Hepatic stellate cell (primary cell): ENCODE measurements at places on chromosomes 3 and 15.
A peak's percentile ranks its signal among the peaks of the same experiment; 100 is the strongest.

- no peak for DNase-seq
Measured at GRCh38 chr15:84915606-84915958, 31.1 kb downstream of the SLC28A1 start.

DNA sequence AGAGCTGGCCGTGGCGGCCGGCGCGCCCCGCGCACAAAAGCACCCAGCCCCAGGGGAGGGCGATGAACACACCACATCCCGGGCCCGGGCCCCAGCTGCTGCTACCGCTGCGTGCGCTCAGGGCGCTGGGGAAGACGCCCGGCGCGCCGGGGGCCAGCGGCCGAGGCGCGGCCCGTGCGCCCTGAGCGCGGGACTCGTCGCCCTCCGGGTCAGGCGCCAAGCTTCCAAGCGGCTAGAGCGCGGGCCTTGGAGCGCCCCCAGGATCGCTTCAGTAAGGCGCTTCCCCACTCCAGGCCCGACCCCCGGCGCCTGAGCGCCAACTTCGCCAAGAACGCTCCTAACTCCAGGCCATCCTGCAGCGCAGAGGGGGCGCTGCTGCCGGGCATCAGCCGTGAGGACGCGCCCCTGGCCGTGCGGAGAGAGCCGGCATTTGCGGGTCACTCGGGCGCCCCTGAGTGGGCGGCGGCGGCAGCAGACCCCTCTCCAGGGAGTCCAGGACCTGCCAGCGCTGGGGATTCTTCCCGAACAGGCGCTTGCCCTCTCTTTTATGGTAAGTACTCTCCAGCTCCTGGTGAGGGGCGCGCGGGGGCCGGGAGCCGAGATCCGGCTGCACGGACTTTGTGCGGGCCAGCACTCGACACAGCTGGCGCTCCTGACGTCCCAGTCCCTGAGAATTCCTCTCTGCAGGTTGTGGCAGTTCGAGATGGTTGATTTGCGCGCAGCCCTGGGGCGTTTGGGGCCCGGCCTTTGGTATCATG lies 475 bp downstream of the SPSB4 start:
- no peak for DNase-seq

- no peak for DNase-seq
Measured at GRCh38 chr3:20776692-20777091, 590.7 kb upstream of the SGO1 start.

DNA sequence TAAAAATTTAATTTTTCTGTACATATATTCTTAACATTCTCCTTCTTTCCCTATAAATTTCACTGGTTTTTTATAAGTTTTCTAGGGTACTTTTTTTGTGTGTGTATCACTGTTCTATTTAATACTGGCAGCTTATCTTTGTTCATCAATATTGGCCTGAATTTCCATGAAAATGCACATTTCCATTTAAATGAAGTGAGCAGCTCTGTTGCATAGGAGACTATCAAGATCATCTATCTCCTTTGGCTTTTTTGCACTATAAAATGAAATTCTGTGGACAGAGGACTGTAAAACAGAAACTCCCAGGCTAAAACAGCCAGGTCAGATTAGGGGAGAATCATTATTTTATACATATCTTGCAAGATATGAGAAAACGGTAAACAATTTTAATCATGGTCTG lies 277.0 kb upstream of the ARL6 start:
- DNase-seq: no peak

- DNase-seq: peak; percentile 19
Measured at GRCh38 chr3:197025736-197026480, 3.7 kb downstream of the MELTF start.

GRCh38 chr15:96268442-96269204 lies 61.9 kb upstream of the NR2F2 start:
- no peak for DNase-seq

DNA sequence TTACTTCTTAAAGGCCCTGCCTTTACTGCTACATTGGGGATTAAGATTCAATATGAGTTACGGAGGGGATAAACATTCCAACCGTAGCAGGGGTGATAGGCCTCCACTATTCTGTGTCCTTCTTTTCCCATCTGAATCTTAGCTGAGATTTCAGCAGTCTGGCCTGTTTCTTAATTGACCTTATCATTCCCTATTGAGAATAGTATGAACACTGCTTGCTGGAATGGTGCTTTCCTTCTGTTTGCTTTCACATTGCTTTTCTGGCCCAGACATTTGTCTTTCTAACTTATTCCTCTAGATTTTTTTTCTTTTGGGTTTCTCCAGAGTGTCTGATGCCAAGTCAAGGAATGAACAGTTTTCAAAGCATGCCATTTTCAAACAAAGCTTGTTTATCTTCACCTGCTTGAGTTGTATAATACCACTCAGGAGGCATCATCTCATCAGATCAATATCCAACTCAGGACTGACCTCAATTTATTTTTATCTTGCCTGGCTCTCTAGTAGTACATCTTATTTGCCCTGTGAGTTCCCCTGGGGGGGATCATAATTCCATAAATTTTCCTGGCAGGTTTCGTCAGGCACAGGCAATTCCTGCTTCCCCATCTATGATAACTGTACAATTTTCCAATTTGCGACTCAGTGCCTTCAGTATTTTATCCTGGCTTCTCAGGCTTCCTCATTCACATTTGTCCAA lies 161.1 kb upstream of the STT3B start:
- DNase-seq: no peak

DNA sequence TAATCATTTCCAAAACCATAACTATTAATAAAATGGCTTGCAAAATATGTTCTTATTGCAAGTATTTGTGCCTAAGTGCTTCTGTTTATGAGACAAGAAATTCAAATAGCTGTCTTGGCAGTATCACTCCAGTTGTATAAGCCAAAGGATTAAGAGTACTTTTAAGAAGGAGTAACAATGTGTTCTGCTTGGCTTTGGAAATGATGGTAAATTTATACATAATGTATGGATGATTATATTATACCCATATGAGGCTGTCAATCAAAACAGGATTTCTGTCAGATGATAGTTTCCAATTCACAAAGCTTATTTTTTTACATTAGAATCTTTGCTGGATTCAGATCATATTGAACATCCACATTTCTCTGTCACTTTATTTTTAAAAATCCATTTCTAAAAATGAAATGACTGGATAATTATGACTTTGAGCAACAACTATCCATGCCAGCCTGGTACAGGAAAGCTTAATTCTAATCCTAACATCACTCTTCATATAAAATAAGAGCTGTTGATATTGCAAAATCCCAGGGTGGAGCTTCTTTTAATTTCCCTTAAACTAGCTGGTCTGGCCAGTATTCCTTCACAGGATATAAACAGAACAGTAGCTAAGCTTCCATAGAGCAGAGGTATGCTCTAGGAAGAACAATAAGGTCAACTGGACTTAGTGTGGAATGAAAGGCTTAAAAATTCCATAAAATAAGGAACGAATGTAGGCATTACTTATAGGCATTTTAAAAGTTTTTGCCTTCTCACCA lies 30.0 kb upstream of the ZNF280D start:
- DNase-seq: no peak

DNA sequence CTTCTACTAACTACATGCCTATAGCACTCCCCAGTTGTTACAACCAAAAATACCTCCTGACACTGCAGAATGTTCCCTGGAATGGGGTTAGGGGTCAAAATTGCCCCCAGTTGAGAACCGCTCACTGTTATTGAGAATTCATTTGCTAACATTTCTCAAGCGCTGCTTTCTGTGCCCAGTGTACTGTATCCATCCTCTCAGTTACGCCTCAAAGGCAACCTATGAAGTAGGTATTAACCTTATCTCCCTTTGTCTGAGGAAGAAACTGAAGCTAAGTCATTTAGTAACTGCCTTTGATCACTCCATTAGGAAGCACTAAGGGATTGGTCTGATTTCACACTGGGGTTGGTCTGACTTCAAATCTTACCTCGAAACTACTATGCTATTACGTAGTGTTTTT lies 70.1 kb downstream of the CADPS start:
- no peak for DNase-seq

DNA sequence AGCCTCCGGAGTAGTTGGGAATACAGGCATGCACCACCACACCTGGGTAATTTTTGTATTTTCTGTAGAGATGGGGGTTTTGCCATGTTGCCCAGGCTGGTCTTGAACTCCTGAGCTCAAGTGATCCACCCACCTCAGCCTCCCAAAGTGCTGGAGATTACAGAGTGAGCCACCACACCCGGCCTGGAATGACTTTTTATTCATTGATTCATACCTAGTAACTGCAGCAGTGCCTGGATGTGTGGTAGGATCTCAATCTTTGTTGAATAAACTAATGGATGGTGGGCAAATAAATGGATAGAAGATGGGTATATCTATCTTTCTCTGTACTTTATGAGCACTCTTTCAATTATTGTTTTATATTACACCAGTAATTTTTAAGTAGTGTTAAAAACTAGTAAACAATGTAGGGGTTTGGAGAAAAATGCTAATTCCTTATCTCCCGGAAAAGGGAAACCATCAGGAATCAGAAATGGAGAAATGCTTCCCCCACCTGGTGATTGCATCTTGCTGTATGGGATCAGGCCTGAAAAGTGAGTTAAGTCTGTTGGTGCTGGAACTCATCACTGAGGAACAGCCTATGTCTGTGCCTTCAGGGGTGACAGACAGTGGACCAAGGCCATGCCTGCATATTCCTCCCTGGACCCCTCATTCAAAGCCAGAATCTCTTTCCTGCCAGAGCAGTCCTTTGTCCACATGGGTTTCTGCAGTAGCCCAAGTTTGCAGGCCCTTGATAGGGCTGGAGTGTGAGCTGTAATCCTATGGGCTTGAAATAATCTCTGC lies 161.0 kb upstream of the CTDSPL start:
- no peak for DNase-seq

DNA sequence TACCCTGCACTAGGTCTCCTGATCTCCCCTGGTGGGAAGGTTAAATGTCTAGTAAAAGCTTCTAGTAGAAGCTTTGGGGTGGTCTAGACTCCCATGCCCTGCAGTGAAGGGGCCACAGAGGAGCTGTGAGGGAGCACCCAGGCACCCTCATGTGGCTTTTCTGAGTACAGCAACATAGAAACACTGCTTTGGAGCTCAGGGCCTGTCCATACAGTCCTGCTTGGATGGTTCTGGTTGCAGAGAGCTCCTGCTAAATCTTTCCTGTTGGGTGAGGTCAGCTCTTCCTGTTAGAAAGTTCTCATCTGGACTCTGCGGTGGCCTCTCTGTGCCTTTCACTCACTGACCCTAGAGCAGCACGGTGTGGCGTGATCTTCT lies 47.8 kb downstream of the GPD1L start:
- peak; percentile 22 for DNase-seq

GRCh38 chr3:14921034-14921616 lies 26.3 kb upstream of the NR2C2 start:
- peak; percentile 82 for DNase-seq

GRCh38 chr15:33517944-33518343 lies 207.2 kb downstream of the RYR3 start:
- no peak for DNase-seq

- no peak for DNase-seq
Measured at GRCh38 chr15:80878242-80878866, 99.2 kb downstream of the CEMIP start.

GRCh38 chr15:85943791-85944190 lies 135.9 kb upstream of the AGBL1 start:
- no peak for DNase-seq

GRCh38 chr3:127753338-127753737 lies 69.0 kb downstream of the MGLL start:
- no peak for DNase-seq

DNA sequence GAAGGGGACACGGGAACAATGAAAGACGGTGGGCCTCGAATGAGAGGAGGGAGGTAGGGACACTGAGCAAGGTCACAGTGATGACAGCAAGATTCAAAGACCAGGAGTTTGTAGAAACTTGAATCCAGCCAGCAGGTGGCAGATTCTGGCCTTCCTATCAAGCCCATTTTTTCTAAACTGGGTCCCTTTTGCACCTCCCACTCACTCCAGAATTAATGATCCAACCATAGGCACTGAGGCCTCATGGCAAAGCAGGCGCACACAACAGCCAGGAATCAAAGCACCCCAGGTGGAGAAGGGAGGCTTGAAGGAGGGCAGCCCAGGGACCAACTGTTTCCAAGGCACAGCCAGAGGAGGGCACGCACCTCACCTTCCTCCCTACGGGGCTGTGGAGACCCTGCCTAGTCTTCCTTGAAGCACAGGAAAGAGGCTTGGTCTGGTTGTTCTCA lies 90.2 kb downstream of the ANP32A start:
- peak; percentile 29 for DNase-seq

GRCh38 chr15:42131826-42132806 lies 24.3 kb downstream of the PLA2G4F start:
- no peak for DNase-seq

- DNase-seq: peak; percentile 27
Measured at GRCh38 chr15:88987934-88988671, 74.9 kb upstream of the MFGE8 start.

- DNase-seq: no peak
Measured at GRCh38 chr15:92117261-92117731, 263.8 kb downstream of the SLCO3A1 start.

DNA sequence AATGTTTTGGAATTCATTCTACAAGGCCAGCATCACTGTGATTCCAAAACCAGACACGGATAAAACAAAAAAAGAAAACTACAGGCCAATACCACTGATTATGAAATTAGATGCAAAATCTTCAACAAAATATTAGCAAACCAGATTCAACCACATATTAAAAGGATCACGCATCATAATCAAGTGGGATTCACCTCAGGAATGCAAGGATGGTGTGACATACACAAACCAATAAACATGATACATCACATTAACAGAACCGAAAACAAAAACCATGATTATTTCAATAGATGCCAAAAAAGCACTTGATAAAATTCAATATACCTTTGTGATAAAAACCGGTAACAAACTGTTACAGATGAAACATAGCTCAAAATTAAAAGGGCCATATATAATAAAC lies 48.9 kb downstream of the DLG1 start:
- DNase-seq: no peak

DNA sequence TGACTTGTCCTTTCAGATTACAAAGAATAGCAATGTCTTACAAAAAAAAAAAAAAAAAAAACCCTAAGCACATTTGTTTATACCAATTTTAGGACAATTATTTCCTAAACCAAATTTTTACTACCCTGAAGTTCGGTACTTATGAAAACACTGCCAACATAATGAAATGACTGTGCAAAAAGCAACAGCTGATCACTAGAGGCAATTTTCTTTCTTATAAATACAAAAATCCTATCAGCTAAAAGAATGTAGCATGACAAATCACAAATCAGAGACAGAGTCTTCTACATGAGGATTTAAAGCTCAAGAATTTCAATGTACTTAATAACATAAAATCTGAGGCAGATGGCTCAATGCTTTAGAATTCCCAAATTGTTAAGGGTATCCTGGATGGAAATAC lies 191.8 kb downstream of the MAGI1 start:
- no peak for DNase-seq

GRCh38 chr3:141076797-141077571 lies 25.8 kb downstream of the SPSB4 start:
- peak; percentile 53 for DNase-seq

DNA sequence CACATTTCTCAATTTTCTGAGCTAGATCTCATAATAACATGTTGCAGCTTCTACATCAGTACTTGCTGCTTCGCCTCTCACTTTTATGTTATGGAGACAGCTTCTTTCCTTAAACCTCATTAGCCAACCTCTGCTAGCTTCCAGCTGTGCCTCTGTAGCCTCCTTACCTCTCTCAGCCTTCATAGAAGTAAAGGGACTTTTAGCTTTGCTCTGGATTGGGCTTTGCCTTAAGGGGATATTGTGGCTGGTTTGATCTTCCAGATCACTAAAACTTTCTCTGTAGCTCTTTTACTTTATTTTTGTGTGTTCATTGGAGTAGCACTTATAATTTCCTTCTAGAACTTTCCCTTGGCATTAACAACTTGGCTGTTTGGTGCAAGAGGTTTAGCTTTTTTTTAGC lies 150.1 kb downstream of the ATG7 start:
- no peak for DNase-seq
